Activated CD4-positive, alpha-beta T cell treated with anti-CD3 and anti-CD28 coated beads, Interleukin-2, amount 10 ng/mL, durations not matched to agents 7 days and 5 days (primary cell): ENCODE measurements at places on chromosomes 1 and 21. TPM values are rescaled to one million over a fixed set of nuclear protein-coding genes. Genes with fewer than 3 reads are reported as not detected.

CLDN14 gene
- not detected for total RNA-seq

PLEKHA6 gene
- not detected for total RNA-seq

EIF3I gene
- total RNA-seq: 176 TPM

TNFRSF14 gene
- 182 TPM for total RNA-seq

HPCAL4 gene
- total RNA-seq: 2.0 TPM

RXFP4 gene
- total RNA-seq: not detected

AADACL4 gene
- not detected for total RNA-seq

LAPTM5 gene
- total RNA-seq: 481 TPM

C1orf94 gene
- not detected for total RNA-seq

A3GALT2 gene
- not detected for total RNA-seq

NTMT2 gene
- not detected for total RNA-seq

SH2D1B gene
- not detected for total RNA-seq
